Small intestine (tissue), 16 donors: ENCODE measurements at places on chromosomes 2 and 18. TPM values are rescaled to one million over a fixed set of nuclear protein-coding genes. Genes with fewer than 3 reads are reported as not detected.

Gene RGPD4
- not detected for polyA plus RNA-seq

Gene CPO
- polyA plus RNA-seq: 0.92 TPM

Gene CCDC85A
- 1.7 TPM for polyA plus RNA-seq

Gene TRIB2
- 10.2 TPM for polyA plus RNA-seq

DNA sequence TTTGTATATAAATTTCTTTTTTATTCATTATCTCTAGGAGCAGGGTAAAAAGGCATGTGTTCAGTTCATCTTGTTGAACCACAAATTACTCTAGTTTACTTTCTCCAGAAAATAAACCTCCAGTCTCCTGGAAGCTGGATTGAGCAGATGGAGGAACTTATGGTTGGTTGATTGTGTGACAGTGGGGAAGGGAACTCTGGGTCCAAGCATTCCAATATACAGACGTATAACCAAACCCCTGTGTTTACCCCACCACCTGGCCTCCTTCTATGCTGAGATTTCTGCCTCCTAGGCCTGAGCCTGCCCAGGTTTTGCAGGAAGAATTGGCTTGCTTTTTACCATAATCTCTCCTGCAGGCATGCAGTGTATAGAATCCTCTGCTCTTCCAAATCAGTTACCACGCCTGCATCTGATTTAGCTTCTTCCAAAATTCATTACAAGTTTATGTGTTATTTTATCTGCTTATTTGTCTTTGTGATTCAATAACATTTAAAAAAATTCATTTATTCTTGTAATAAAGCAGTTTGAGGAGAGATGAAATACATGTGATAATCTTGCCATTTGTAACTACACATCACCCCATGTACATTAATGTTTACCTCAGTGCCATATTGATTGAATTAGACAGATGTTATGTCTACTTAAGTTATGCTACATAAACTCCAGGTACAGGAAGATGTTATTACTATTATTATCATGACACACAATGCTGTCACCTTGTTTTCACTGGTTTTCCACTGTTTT lies 2.5 kb upstream of the RAB27B start:
- DNase-seq: no peak

- no peak for DNase-seq
Measured at GRCh38 chr2:204110338-204110741, 173.8 kb downstream of the ICOS start.
